ENCODE measurements at places on chromosomes 4 and X. TPM values are rescaled to one million over a fixed set of nuclear protein-coding genes. Genes with fewer than 3 reads are reported as not detected.

Gene APEX2
- total RNA-seq: 19.6 TPM

Gene NDP
- not detected for total RNA-seq

Gene MMAA
- total RNA-seq: 9.0 TPM

Gene RTL9
- not detected for total RNA-seq

Gene CASP3
- total RNA-seq: 15.8 TPM

Gene WNK3
- total RNA-seq: 1.2 TPM

Gene ABCE1
- 51.0 TPM for total RNA-seq

Gene F9
- total RNA-seq: not detected

DNA sequence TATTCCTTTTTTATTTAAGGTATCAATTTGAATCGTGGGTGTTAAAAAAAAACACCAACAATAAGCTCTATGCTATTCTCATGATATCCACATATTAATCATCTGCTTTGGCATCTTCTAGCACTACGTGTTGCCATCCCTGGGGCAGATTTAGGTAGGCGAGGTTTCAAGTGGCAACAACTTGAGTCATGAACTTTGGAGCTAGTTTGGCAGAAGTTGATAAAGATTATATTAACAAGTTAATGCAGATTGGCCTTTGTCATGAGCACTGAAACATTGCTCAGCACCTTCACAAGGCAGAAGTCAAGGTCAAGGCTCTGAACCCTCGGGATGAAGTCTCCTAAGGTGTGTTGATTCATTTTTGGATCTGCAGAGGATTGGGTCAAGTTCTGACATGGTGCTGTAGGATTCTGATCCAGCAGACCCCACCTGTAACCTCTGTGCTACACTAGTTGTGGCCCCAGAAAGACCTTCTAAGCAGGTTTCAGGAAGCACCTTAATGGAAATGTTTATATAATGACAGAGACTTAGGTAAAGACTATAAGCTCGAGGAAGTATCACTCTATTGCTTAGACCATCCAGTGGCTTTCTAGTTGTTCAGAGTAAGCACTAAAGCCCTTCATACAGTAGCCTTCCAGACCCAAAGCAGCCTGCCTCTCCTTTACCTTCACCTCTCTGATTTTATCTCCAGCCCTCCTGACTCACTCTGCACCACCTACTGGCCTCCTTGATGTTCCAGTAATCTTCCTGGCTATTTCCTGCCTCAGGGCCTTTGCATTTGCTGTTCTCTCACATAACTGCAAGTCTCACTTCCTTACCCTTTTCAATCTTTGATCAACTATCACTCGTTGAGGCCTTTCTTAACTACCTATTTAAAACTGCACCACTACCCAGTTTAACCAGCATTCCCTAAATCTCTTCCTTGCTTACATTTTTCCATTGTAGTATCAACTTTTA is 117.0 kb upstream of the SLC4A4 start:
- DNase-seq: no peak

DNA sequence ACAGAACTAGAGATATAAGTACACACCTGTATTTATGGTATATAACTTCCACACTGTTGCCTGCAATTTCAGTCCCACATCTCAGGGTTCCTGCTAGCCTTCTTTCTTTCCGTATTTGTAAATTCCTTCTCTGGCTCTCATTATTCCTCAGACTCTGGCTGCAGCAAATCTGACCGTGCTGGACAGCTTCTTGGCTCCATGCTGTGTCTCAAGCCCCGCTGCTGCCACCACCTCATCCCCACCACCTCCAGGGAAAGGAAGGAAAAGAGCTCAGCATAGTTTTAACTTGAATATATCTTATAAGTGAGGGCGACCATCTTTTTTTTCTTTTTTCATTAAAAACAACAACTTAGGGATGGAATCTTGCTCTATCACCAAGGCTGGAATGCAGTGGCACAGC is 155.6 kb upstream of the CXCL13 start:
- DNase-seq: no peak

GRCh38 chr4:140038031-140038533 is 115.9 kb downstream of the MAML3 start:
- no peak for DNase-seq

DNA sequence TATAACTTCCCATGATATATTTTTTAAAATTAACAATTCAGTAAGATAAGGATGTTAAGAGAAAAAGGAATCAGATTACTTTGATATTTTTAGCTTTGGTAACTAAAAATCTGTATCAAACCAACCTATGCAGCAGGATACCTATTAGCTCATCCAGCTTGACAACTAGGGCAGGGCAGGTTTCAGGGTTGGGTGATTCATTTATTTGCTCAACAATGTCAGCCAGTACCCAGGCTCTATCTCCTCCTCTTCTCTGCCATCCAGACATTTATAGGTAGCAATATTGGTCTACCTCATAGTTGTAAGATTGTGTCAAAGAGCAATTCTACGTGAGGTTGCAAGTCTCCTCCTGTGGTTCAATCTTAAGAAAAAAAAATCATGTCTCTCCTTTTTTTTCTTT is 421.9 kb downstream of the ANKRD50 start:
- DNase-seq: no peak

- DNase-seq: no peak
These were observed 2.1 kb downstream of the TEC start for GRCh38 chr4:48267574-48267973.

DNA sequence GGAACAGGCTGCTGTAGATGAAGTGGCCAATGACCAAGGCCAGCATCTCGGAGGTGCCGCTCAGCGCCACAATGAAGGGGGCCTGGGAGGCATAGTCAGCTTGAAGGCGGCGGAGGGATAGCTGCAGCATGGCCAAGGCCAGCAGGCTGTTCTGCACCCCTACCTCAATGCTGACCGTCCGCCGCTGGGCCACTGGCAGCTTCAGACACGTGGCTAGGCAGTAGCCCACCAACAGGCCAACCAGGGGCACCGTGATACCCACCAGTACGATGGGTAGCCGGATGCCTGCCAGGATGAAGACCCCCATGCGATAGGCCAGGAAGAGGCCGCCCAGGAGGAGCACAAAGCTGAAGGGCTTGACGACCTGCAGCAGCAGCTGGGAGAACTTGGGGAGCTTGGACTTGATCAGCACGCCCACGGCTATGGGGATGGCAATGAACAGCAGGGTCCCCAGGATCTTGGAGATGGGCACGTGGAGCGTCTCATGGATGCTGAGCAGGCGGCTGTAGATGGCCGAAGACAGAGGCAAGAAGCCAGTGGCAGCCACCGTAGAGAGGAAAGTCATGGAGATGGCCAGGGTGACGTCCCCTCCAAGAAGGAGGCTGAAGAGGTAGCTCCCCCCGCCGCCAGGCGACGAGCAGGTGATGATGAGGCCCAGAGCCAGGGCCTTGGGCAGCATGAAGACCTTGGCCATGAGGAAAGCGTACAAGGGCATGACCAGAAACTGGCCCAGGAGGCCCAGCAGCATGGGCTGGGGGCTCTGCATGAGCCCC is 1.3 kb upstream of the UBL4A start:
- no peak for DNase-seq

DNA sequence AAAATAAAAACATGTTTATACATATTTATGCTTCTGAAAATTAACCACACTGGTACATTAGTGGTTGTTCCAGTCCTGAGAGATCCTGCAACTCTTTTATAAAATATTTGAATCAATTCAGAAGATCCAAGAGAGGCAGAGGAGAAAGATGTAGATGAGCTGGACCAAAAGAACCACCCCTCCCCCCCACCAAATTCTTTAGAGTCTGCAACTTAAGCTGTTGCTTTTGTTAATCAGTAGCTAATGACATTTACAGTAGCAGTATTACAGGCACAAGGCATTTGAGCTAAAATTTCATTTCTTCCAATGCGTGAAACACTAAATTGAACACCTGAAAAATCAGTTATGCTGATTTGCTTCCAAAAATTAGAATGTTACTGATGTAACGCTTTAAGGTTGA is 61.5 kb downstream of the PDK3 start:
- no peak for DNase-seq

- no peak for DNase-seq
These were observed 905 bp downstream of the NSUN7 start for GRCh38 chr4:40750461-40751258.

- no peak for DNase-seq
These were observed at the start of gene PPEF1 for GRCh38 chrX:18707426-18708049. Gene PPEF1, plus strand, starts transcription at chrX:18707645. Its CDS starts 136 bp downstream, at chrX:18707781.

DNA sequence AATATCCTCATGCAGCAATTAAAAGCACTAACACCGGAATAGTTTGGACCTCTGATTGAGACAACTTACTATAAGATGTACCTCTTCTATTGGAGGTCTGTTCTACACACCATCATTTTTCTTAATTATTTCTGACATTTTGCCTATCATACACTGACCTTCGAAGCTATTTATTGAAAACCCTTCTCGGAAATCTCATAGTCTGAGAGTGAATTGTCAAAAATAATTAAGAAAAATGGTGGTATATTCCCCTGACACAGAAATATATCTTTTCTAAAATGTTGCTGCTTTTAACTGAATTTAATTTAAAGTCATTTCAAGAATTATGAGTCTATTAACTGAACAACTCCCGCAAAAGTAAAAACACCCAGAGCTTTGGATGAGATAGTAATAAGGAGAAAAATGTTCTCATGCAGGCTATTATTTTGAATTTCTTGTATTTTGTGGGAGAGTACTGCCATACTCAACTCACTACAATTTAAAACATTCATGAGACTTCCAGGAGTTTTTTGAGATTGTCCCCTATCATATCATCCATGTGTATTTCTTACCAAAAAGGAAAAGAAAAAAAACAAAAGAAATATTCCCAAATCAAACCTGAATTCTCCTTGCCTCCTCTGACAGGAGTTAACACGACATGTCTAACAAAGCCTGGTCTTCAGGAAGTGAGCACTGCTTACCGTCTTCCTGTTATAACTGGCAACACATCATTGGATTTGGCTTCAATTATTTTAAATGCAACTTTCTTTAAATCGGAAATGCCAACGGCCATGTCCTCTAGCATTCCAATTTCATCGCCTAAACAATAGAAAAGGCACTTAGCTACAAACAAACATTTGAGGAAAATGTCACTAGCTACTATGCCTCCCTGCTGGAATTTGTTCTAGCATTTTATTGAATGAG is 485.3 kb downstream of the IL15 start:
- DNase-seq: no peak

DNA sequence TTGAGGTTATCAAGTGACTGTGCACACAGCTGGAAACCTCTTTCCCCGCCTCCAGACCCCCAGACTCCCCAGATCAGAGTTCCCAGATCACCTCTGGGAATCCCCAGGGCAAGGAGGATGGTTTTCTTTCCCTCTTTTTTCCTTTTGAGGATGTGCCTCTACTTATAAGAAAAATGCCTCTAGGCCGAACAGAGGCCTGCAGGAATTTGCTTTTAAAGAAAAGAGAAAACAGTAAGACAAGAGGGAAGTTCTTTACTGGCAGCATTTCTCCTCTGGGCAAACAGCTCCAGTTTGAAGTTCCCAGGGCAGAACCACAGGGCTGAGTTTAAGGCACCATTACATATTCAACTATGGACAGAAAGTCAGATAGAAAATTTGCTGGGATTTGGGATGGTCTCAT is 837.9 kb upstream of the LCORL start:
- no peak for DNase-seq

DNA sequence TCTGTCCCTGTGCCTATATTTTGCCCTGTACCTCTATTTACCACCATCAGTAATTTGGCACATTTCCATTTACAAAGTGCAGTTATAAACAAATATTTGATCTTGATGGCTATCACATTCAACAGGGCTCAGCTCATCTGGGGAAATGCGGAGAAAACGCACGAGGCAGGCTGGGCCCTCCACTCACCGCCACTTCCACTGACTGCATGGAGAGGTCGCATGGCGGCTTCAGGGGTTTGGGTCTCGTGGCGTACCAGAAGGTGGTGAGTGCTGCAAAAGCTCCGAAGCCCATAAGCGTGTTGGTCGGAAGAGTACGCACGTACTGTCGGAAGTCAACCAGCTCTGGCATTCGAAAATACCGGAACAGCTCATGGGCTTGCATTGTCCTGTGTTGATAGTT is 22.6 kb downstream of the ACSL1 start:
- DNase-seq: no peak

GRCh38 chr4:90142081-90142480 is 14.9 kb downstream of the CCSER1 start:
- no peak for DNase-seq

Data from B cell (primary cell).